ENCODE measurements at places on chromosomes 3 and 15. TPM values are rescaled to one million over a fixed set of nuclear protein-coding genes. Genes with fewer than 3 reads are reported as not detected.

The TRH gene
- total RNA-seq, result not detected

The KY gene
- 0.24 TPM for total RNA-seq

The EPM2AIP1 gene
- 18.4 TPM for total RNA-seq

The DNAJC13 gene
- 45.0 TPM for total RNA-seq

DNA sequence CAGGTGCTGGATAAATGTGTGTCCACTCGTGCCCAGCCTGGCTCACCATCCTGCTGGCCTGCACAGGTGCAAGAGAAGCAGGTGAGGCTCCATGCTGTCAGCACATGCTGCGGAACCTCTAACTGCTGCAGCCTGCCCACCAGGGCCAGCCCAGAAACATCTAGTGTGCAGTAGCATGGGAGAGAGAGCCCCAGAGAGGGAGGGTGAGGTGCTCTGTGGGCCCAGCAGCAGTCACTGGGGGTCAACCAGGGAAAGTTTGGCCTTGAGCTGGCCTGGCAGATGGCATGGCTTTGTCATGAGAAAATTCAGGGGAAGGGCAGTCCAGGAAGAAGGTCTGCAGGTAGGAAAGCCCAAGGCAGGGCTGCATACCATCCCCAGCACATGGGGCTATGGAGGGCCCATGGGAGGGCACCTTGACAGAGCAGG lies 18.2 kb upstream of the PRR23E start:
- DNase-seq, result no peak

The DOCK3 gene
- 1.5 TPM for total RNA-seq

GRCh38 chr15:33448961-33449606 lies 138.3 kb downstream of the RYR3 start:
- no peak for DNase-seq

The REC114 gene
- total RNA-seq, result not detected

DNA sequence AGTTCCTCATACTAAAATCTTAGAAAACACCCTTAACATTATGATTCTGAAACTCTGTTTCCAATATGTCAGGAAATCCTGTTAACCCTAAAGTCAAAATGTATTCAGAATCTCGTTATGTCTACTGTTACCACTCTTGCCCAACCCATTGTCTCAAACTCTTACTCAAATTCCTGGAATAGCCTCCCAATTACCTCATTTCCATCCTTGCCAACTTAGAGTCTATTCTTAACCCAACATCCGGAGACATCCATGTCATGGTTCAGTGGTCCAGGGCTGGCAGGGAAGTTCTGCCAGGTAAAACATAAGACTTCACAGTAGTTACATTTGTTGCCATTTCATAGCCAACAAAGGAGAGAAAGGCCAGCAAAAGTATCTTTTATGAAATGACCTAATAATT lies 593.9 kb downstream of the PYDC2 start:
- no peak for DNase-seq

- DNase-seq, result no peak
These were observed 109.1 kb upstream of the BCHE start for GRCh38 chr3:165946360-165946759.

- no peak for DNase-seq
These were observed 12.7 kb downstream of the COL6A6 start for GRCh38 chr3:130529486-130530215.

DNA sequence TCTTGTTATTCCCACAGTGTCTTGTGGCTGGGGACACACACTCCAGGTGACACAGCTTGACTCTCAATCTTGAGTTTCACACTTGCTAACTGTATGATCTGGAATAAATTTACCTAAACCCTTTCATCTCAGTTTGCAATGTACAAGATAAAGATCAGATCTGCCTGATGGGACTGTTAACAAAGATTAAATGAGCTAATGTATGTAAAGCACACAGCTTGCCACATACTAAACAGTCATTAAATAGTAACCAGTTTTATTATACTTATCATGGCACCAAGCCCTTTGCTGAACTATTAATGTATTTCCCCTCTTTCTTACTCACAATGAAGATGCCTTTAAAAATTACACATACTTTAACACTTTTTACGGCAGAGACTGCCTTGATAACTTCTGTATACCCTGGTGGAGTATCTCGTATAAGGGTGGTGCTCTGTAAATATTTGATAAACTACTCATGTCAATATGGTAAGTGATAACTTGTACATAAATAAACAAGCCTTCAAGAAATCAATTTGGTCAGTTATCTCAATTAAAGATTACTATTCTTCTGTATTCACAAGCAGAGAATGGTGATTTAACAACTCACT lies 184.5 kb downstream of the STAG1 start:
- DNase-seq, result no peak

DNA sequence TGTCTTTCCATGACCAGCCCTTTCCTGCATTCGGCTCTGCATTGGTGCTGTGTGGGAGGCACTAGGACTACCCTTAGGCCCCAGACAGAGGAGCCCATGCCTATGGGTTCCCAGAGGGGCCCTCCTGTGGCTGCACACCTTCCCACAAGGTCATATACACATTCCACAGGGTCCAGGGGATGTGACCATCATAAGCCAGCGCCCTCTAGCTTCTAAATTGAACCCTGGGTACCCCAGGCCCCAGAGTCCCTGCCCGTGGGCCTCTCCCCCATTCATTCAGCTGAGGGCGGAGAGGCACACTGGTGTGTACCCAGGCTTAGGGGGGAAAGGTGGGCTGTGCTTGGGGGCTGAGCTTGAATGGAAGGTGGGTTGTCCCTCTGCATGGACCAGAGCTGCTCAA lies 10.2 kb upstream of the SLC6A6 start:
- DNase-seq, result no peak

The KLHL40 gene
- not detected for total RNA-seq

All from lower lobe of right lung (tissue), 2 donors.